Thymus (tissue), 14 donors: ENCODE measurements at places on chromosomes 16 and 17. TPM values are rescaled to one million over a fixed set of nuclear protein-coding genes. Genes with fewer than 3 reads are reported as not detected.
A peak's percentile ranks its signal among the peaks of the same experiment; 100 is the strongest.

- DNase-seq: no peak
These were observed 9.2 kb upstream of the ABR start for GRCh38 chr17:1188812-1189504.

DNA sequence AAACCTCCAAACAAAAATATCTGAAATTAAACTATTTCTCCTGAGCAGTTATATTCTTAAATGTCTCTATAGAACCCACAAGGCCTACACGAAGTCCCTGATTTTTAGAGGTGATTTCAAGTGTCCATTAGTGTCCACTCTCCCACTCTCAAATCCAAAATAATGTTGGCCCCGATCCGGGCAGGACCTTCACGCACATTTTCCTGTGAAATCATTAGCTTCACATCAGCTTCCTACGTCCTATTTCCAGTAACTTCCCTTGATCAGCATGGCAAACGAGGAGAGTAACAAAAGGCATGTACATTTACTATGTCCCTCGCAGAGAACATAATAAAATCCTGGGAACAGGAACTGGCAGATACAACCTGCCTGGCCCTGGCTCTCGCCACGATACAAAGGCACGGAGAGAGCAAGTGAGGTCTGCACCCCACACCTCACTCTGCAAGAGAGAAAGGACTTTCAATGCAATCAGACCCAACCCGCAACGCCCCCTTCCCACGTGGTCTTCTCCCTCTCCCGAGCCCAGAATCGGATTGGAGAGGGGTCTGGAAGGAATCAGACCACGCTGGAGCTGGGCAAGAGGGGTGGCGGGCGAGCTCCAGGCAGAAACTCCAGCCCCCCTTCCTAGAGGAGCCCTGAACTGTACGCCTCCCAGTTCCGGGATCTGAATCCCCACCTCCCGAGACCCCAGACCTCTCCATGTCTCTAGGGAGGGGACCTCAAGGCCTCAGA is 17.5 kb upstream of the C17orf78 start:
- DNase-seq: peak; percentile 20

DNA sequence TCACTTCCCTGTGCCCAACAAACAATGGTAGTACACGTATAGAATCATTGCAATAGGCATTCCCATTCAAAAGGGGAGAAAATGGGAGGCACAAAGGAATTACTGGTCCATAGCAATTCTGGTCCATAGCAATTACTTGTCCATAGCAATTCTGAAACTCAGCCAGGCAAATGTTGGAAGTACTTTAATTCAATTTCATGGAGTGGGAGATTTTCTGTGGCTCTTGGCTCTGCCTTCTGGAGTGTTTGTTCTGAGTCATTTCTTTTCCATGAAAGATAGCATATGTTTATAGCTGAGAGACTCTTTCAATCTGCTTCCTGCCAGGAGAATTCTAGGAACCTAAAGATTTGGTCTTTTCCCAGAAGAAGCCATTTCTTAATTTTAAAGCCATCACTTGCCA is 182.8 kb upstream of the ELAC2 start:
- no peak for DNase-seq

GRCh38 chr16:53504665-53505064 is 1.7 kb upstream of the AKTIP start:
- no peak for DNase-seq

DNA sequence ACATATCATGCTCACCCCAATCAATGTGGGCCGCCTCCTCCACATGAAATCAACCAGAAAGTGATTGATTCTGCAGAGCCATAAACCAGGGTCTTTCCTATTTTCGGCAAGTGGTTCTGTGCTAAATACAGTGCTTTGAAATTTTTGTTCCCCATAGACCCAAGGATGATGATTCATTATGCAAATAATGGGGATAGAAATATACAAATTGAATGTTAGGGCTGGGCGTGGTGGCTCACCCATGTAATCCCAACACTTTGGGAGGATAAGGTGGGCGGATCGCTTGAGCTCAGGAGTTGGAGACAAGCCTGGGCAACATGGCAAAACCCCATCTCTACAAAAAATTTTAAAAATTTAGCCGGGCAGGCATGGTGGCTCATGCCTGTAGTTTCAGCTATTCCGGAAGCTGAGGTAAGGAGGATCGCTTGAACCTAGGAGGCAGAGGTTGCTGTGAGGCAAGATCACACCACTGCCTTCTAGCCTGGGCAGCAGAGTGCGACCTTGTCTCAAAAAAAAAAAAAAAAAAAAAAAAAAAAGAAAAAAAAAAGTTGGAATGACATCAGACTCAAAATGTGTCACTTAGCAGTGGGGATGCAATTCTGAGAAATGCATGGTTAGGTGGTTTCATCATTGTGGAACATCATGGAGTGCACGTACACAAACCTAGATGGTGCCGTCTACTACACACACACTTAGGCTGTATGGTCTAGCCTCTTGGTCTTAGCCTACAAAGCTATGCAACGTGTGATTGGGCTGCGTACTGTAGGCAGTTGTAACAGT is 581.7 kb downstream of the MAF start:
- no peak for DNase-seq

- no peak for DNase-seq
These were observed 3.7 kb upstream of the BANP start for GRCh38 chr16:87947356-87948118.

Gene MVD
- polyA plus RNA-seq: 30.2 TPM

- peak; percentile 51 for DNase-seq
These were observed 947 bp downstream of the SLC7A6OS start for GRCh38 chr16:68309799-68310198.
